Frontal cortex (tissue), 4 donors: ENCODE measurements at places on chromosomes 11 and 22. TPM values are rescaled to one million over a fixed set of nuclear protein-coding genes. Genes with fewer than 3 reads are reported as not detected.

The RASGRP2 gene
- total RNA-seq: 24.9 TPM

DNA sequence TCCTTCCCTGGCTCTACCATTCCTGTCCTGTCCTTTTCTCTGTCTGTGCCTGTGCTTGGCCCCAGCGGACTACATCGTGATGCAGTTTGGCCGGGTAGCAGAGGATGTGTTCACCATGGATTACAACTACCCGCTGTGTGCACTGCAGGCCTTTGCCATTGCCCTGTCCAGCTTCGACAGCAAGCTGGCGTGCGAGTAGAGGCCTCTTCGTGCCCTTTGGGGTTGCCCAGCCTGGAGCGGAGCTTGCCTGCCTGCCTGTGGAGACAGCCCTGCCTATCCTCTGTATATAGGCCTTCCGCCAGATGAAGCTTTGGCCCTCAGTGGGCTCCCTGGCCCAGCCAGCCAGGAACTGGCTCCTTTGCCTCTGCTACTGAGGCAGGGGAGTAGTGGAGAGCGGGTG, 20.4 kb downstream of the TUB start:
- no peak for DNase-seq

DNA sequence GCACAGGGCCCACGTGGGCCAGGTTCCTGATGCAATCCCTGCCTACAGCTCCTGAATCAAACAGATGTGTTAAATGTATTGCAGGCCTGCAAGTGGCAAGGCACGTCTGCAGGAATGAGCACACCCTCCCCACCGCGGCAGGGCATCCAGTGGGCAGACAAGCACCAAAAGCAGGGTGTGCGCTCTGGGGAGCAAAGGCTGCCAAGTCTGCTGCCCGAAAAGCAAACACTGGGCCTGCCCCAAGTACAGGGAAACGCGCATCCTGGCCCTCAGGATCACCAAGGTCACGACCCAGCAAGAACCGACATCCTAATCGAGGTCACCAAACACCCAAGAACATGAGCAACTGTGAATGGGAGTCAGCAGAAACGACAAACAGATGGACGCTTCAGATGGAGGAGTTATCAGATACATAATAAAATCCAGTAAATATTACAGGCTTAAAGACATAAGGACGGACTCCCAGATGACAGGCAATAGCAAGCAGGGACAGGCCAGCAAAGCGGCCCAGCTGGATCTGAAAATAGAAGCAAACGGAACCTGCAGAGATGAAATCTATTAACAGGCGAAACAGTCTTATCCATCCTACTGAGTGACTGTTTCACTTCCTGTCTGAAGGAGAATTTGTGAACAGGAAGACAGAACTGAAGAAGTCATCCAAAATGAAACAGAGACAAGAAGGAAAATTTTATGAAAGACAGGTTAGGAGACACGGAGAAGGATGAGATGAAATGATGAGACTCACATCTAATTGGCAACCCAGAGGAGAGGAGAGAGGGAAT, 26.7 kb downstream of the CARS1 start:
- DNase-seq: no peak

GRCh38 chr22:24408630-24409029, 18.8 kb upstream of the ADORA2A start:
- no peak for DNase-seq

DNA sequence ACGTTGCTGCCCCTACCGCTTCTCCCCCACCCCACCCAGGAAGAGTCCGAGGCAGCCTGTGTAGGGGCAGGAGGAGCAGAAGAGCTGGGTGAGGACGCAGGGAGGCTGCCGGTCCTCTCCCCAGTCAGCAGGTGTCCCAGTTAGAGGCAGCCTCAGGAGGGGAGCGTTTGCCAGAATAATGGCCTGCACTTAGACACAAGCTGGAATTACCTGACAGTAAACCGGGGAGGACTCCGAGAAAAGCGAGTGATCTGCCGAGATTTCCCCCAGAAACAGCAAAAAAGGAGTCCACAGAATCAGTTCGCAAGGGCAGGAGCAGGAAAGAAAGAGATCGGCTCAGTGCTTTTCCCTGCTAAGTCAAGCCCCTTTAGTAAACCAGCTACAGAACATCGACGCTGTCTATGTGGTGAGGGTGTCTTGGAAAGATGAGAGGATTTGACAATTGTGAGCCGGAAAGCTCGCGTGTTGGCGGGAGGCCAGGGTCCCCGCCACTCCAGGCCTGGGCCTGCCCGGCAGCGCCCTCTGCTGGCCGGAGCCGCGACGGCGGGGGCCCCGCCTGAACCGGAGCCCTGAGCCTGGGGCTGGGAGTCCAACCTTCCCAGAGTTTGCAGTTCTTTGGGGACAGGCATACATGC, 17.7 kb upstream of the THRSP start:
- DNase-seq: peak; percentile 86

GRCh38 chr11:13726456-13726855, 58.0 kb downstream of the FAR1 start:
- DNase-seq: no peak

- DNase-seq: no peak
These were observed 6.7 kb upstream of the SORL1-AS1 start for GRCh38 chr11:121459413-121460017.

The SCN2B gene
- total RNA-seq: 4.9 TPM

GRCh38 chr11:75635066-75635862, 33.6 kb downstream of the MAP6 start:
- DNase-seq: no peak

DNA sequence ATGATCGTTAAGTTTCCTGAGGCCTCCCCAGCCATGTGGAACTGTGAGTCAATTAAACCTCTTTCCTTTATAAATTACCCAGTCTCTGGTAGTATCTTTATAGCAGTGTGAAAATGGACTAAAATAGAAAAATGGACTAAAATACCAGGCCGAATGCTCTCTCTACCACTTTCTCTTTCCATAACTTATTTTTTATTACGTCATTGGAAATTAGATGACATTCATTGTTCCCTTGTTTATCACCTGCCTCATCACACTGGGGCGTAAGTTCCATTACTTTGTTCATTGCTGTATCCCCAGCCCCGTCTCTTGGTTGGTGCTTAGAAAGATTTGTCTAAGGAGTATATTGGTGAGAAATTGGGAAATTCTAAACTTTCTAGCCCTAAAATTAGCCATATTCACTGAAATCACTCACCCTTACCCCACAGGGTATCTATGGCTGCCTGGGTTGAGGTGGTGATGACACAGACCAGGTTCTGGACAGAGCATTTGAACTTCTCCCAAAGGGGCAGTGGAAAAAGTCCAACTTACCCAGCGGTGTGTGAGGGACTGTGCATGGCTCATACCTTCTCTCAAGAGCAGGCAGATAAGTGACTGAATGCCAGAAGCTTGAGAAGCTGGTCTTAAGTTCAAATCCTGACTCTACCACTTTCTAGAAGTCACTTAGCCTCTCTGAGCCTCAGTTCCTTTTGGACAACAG, 50.9 kb upstream of the TP53I11 start:
- DNase-seq: no peak

- DNase-seq: no peak
These were observed 12.9 kb downstream of the KIAA0930 start for GRCh38 chr22:45227645-45228400.

The C22orf42 gene
- total RNA-seq: 0.41 TPM

The MYO18B gene
- total RNA-seq: not detected
